ENCODE measurements at places on chromosomes 6 and 20.

GRCh38 chr6:144624246-144624645, 339.1 kb downstream of the UTRN start:
- DNase-seq: no peak

- no peak for DNase-seq
Observed at GRCh38 chr6:131250122-131250521, 114.9 kb downstream of the AKAP7 start.

GRCh38 chr20:37309936-37310590, 20.6 kb downstream of the MANBAL start:
- no peak for DNase-seq

DNA sequence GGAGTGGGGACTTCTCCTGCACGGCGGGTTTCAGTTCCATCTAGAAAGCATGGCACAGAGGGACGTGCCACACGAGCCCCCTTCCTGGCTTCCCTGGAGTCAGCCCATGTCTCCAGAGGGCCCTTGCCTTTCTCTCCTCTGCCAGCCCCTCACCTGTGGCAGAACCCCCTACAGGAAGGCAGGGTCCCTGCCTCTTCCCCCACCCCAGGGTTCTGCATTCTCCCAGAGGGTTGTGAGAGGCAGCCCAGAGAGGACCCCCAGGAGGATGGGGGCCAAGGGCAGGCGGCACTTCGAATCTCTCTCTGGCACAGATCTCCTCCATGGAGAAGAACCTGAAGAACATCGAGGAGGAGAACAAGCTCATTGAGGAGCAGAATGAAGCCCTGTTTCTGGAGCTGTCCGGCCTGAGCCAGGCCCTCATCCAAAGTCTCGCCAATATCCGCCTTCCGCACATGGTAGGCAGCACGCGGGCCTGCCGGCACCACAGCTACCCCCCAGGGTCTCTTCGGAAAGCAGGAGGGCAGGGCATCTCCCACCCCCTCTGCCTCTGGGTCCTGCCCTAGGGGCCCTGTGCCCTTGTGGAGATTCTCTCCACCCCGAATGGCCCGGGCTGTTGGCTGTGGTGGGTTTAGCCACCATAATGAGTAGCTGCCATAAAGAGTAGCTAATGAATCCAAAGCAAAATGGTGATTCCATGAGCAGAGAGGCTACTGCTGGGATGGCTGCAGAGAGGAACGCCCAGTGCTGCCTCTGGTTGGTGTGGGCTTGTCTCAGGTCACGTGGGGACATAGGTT, 15.9 kb upstream of the PCMTD2 start:
- no peak for DNase-seq
